GM10248 (cell line): ENCODE measurements at places on chromosomes 3 and 15.

DNA sequence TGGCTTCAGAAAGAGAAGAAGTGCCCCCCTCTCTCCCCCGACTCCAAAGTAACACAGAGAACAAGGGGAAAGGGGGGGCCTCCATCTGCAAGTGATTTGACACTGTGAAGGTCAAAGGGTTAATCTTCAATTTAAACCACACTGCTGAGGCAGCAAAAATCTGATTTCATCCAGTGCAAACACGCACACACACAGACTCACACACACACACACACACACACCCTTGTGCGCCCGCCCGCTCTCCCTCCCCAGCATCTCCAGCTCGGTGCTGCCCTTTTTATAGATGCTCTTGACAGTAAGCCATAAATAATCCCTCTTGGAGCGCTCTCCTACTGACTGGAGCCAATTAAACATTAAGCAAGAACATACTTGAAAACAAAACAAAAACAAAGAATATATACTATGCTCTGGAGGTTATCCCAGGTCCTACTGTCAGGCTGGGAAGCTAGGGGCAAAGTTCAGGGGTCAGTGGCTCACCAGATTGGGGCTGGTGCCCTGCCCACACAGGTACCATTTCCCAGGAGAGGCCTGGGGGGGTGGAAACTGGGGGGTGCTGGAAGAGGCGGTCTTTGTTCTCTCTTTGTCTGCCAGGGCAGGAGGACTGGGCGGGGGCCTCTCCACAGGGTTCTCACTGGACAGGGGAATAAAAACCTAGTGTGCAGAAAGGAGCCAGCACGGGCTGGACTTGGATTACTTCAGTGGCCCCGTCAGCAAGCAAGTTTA is 16.3 kb downstream of the BMF start:
- no peak for DNase-seq

- no peak for DNase-seq
Measured at GRCh38 chr15:74228723-74229081, 7.4 kb upstream of the CCDC33 start.

- no peak for DNase-seq
Measured at GRCh38 chr3:171783626-171784025, 26.7 kb downstream of the PLD1 start.

DNA sequence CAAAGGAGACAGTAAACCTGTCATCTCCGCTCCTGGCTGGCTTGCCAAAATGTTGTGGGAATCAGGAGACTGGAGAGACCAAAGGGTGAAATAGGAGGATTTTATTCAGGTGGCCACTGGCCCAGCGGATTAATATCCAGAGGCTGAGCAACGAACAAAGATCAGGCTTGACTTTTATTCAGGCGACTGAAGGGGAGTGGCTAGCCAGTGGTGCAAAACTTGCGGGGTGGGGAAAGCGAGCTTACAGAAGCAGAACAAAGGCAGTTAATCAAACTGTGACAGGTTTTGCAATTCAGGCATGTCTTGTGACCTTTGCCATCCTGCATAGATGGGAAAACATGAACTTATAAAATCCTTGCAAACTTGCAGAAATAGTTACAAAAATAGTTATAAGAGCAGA is 19.8 kb upstream of the ACAD9 start:
- no peak for DNase-seq

- no peak for DNase-seq
Measured at GRCh38 chr3:178146406-178146831, 389.8 kb upstream of the KCNMB2 start.

DNA sequence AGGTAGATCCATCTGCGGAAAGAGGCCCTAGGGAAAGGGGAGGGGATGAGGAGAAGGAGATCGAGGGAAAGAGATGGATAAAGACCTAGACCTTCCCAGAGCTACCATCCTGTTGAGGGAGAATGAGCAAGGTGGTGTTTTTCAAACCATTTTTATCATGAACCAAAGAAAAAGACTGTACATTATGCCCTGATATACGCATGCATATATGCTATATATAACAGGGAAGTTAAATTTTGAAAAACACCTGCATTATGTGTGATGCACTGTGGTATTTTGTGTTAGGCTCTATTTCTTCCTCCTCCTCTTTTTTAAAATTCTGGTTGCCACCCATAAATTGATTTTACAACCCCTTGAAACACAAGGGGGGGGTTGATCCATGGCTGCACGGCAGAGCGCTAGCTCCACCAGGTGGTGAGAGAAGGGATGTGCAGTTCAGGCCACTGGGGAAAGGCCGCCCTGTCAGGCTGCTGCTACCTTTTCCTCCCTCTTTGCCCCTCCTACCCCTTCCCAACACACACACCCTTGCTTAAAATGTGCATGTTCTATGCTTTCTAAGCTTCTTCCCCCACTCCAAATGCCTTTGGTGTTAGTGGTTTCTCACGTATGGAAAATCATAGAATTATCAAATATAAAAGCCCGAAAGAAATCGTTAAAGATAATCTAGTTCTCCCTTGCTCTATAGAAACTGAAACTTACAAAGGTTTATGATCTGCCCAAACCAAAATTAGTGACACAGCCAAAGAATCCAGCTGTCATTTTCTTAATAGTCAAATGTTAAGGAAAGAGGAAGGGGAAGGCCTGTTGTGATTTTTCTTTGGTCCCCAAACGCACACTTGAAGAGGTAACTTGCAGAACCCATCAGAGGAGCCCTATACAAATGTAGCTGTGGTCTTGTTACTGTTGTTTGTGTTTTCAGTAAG is 262.0 kb upstream of the UMPS start:
- DNase-seq, result peak; percentile 68

DNA sequence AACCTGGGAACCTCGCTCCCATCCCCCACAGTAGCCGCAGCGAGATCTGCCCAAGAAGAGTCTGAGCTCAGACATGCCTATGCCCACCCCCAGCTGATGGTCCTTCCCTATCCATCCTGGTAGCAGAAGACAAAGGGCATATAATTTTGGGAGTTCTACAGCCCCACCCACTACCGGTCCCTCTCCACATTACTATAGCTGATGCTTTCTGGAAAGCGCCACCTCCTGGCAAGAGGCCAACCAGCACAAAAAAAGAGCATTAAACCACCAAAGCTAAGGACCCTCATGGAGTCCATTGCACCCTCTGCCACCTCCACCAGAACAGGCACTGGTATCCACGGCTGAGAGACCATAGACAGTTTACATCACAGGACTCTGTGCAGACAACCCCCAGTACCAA is 168.4 kb downstream of the MEGF11 start:
- DNase-seq, result no peak

GRCh38 chr3:86934851-86935250 is 56.1 kb downstream of the VGLL3 start:
- no peak for DNase-seq

DNA sequence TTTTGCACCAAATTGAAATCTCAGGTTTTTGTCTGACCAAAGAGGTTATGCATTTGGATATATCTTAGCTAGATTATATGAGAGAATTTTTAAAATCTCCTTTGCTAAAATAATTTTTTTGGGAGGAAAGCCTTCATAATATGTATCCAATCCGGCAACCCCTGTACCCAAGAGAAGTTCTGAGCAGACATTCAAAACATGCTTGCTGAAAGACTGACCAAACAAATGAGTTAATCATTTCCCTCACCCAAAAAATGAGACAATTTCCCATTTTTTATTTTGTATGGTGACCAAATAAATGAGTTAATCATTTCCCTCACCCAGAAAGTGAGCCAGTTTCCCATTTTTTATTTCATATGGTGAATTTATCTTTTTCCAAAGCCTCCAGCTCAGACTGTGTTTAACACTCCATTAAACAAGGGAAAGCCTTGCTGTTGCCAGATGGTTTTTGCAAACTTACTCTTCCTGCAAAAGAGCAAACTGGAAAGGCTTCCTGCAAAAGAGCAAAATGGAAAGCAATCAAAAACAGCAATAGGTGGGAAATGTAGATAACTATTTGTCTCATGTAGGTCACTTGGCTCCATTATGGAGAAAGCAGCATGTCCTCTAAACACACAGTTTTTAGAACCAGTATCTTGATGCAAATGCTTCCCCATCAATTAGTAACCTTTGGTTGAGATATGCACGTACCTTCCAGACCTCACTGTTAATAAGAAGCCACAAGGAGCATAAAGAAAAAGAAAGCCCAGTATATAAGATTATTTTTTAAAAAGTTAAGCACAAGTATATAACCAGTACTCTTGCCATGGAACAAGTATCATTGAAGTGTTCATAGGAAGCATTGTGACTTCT is 78.4 kb upstream of the OSTN start:
- no peak for DNase-seq

- no peak for DNase-seq
Measured at GRCh38 chr3:16298891-16299290, 33.9 kb downstream of the OXNAD1 start.

DNA sequence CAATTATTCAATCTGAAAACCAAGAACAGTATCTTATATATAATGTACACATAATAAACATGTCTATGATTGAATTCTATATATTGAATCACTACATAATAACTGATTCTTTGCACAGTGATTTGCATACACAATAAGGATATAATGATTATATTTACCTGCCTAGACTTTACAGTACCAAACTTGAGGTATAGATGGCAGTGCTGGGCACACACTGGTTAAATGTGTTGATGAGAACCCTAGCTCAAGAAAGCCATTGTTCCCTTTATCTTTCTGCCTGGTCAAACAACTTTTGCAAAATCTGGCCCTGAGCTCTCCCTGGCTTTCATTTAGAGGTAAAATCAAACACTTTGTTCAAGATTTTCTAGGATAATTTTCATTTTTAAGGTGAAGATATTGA is 697.7 kb downstream of the TUSC7 start:
- peak; percentile 3 for DNase-seq

DNA sequence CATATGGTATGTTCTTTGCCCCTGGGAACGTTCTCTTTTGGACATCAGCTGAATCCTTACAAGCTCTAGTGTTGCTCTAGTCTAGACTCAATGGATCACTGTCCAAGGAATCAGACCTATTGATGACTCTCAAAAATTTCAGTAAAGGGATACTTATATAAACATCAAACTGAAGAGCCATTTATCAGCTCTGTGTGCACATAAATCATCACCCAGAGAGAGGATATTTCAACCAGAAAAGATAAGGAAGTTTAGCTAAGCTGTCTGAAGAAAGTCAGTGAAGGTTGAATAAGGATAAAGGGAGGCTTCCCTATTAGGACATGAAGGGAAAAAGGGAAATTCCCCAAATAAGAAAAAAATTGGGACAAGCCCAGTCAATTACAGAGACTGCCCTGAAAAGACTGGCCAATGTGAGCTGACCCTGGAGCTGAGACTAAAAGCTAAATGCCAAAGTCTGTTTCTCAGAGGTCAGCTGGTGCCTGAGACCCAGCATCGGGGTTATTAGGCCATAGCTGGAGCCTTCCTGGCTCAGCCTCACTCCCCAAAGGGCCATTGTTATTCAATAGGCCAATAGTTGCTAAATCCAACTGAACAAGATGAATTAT is 424.1 kb upstream of the THBS1 start:
- DNase-seq, result no peak

DNA sequence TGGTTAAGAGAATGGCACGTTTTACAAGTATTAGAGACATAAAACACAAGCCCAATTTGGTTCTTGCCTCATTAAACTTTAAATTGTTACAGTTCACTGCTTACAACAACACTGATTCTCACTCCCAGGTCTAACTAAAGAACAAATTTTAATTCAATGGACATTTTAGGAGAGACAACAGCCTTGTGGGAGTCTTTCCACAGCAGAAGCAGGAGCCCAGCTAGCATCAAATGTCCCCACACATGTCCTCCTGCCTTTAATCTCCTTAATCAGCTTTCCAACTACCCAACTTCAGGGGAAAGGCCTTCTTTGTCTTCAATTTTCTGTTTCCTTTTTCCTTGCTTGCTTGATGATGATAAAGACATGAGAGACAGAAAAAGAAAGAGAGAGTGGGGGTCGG is 287.8 kb upstream of the WNT5A start:
- DNase-seq, result no peak

- no peak for DNase-seq
Measured at GRCh38 chr3:161263057-161263456, 41.9 kb downstream of the NMD3 start.

- DNase-seq, result no peak
Measured at GRCh38 chr3:59425942-59426341, 376.1 kb upstream of the CFAP20DC start.

GRCh38 chr3:195868866-195869412 is 39.4 kb downstream of the TNK2 start:
- DNase-seq, result no peak

- no peak for DNase-seq
Measured at GRCh38 chr15:33553157-33553556, 242.4 kb downstream of the RYR3 start.

- no peak for DNase-seq
Measured at GRCh38 chr15:78998526-78998925, 53.7 kb upstream of the CTSH start.

- DNase-seq, result peak; percentile 38
Measured at GRCh38 chr3:59388555-59389270, 338.9 kb upstream of the CFAP20DC start.

GRCh38 chr3:157695586-157695985 is 192.4 kb upstream of the VEPH1 start:
- DNase-seq, result no peak
